MG63 (cell line): ENCODE measurements at places on chromosomes 16 and 17.
A peak's percentile ranks its signal among the peaks of the same experiment; 100 is the strongest.

- no peak for DNase-seq
Observed at GRCh38 chr17:77502626-77503292, 362.0 kb downstream of the SEC14L1 start.

GRCh38 chr17:29041571-29041970 lies 1.4 kb upstream of the PIPOX start:
- no peak for DNase-seq

- peak; percentile 24 for DNase-seq
Observed at GRCh38 chr16:27973678-27974077, 89.8 kb downstream of the GSG1L start.

- no peak for DNase-seq
Observed at GRCh38 chr16:7160093-7160492, 172.6 kb upstream of the RBFOX1 start.

DNA sequence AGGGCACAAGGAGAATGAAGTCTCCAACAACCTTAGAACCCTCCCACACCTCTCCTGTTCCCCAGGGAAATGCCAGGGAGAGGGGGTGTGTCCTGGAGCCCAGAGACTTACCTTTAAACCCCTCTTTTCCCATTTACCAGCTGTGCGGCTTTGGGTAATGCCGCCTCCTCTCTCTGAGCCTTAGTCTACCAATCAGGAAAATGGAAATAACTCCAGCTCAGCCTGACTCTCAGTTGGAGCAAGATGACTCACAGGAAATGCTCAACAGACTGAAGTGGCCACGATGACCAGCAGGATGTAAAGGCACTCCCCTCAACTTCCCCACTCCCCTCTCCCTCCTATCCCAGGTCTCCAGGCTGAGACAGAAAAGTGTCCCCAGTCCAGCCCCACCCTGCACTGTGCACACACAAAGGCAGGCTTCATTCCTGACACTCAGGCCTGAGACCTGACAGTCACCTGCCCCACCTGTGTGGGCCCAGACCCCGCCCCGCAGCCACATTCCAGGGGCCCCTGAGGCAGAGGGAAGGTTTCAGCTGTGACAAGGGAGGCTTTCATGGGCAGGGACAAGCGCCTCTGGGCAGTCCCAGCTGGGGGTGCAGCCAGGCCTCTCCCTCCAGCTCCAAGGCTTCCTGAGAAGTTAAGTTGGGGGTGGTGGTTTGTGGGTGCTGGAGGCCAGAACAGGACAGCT lies 3.0 kb upstream of the KRT15 start:
- DNase-seq: peak; percentile 87

DNA sequence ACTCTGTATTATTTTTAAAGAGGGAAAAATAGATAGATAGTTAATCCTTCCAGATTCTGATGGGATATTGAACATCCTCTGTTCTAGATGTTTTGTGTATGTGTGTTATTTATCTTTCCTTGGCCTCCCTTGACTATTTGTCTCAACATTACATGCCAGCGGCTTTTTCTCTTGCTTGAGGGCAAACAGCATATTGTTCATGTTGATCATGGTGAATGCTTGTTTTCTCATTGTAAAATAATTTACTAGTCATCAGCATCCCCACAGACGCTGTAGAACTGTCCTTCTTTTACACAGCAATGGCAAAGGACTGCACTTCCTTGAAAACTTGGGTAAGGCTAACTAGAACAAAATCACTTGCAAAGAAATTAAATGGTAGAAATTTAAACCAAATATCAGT lies 1376.4 kb upstream of the GOT2 start:
- no peak for DNase-seq

DNA sequence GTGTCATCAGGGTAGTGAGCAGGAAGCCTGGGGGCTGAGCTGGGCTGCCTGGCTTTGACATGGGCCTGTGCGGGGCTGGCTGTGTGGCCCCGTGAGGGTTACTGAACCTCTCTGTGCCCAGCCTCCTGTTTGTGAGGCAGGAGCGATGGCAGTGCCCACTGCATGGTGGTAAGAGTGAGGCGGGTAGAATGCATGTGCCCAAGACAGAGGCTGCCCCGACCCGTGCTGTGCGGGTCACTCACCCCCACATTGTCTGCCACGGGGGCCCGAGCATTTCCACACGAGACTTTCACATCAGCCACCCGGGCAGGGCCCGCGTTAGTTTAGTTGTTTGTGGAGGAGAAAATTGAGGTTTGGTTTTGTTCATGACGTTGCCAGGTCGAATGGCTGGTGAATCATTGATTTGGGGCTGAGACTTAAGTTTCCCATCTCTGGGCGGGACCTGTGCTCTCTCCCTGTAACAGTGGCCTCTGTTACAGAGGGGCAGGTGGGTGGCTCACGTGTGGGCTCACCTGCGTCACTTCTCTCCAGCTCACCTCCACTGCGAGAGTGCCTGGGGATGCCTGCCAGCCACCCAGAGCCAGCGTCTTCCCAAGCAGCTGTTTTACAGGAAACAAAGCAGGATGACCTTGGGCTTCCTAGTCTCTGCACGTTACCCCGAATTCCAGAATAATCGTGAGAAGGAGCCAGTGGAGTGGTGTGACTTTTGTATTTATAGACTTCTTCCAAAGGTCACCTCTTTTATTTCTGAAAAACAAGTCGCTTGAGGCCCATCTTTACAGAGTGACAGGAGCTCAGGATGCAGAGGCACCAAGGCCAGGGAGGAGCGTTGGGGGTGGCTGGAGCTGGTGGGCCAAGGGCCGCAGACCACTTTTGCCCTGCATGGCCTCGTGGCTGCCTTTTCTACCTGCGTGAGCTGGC lies 150.6 kb downstream of the RPTOR start:
- no peak for DNase-seq

- no peak for DNase-seq
Observed at GRCh38 chr17:17887752-17888304, 51.0 kb upstream of the SREBF1 start.

DNA sequence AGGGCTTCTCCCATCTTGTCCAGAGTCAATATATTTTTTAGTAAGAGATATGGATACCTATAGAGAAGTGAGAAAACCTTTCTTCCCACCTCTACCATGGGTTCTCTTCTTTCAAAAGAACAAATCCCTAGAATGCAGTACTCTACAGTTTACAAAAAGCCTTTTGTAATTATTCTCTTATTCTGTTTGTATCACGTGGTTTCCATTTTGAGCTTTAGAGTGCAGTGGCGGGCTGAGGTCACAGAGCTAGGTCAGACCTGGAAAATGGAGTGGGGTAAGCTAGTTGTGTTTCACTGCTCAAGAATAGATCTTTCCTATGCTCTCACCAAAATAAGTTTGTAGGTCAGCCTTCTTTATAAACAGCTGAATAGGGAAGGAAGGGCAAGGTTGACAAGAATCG lies 85.3 kb upstream of the MAF start:
- DNase-seq: no peak

DNA sequence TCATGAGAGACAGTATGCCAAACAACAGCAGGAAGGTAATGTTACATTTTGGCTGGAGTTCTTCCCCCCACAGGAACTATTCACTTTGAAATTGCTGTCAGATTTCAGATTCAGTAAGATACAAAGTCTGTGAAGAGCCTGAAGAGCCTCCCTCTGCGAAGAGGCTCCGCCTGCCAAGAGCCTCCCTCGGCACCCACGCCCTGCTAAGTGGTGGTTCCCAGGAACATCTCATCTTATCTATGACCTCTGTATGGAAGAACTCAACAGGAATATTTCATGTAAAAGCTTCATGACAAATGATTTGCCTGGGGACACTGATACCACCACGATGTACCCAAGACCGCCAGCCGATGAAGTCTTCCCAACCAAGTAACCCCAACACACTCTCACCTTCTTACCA lies 3.2 kb downstream of the ZC3H7A start:
- no peak for DNase-seq

DNA sequence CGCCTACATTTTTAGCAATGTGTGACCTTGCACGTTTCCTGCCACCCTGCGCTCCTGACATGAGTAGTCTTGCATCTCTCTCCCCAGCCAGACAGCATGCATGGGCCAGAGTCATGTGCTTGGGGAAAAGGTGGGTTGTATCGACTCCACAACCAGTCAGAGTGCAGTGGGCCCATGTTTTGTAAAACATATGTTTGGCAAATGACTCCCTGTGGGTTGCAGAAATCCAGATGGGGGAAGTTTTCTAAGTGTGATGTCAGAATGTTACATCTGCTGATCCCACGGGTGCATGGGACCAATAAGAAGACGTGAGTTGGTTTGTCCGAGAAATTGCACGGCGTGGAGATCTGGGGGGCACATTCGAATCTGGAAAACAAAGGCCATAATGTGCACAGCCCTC lies 147.1 kb downstream of the FOXL1 start:
- no peak for DNase-seq

- no peak for DNase-seq
Observed at GRCh38 chr16:85649411-85650134, 36.5 kb downstream of the GSE1 start.

GRCh38 chr16:86971251-86971650 lies 345.9 kb downstream of the C16orf95 start:
- DNase-seq: no peak

DNA sequence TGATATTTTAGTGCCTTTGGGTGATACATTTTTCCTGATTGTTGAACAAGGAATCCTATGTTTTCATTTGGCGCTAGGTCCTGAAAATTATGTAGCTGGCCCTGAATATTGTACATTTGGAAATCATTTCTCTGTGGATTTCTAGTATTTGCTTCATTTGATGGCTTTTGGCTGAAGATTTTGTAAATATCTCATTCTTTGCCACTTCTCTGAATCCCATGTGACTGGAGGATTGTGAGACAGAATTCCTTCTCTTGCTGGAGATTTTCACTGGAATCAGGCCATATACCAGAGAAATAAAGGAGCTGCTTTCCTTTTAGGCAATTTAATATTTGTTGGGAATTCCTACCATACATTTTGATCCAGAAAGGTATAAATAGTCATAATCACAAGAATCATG lies 8.6 kb downstream of the KRT28 start:
- DNase-seq: no peak

DNA sequence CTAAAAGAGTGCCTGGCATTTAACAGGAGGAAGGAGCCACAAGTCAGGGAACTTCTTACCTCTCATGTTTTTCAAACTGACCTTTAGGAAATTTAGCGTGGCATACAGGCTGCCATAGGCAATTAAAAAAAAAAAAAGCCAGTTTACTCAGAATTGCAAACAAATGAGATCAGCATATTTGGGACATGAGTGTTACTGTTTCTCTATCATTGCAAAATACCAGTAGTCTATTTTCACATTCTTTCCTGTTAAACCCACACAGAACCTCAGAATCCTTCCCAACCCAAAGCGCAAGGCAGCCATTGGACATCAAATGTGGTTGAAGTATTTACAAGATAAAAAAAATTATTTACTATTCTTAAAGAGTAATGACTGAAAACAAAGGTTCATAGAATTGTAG lies 366.4 kb upstream of the DYNLRB2 start:
- DNase-seq: no peak

DNA sequence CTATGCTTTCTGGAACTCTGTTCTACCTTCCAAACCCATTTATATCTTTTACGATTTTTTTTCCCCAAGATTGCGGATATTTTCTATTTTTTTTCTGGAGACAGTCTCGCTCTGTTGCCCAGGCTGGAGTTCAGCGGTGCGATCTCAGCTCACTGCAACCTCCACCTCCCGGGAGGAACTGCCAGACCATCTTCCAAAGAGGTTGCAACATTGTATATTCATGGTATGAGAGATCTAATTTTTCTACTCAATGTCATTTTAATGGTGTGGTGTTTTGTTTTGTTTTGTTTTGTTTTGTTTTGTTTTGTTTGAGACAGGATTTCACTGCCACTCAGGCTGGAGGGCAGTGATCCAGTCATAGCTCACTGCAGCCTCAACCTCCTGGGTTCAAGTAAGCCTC lies 8.5 kb upstream of the BMERB1 start:
- DNase-seq: no peak

DNA sequence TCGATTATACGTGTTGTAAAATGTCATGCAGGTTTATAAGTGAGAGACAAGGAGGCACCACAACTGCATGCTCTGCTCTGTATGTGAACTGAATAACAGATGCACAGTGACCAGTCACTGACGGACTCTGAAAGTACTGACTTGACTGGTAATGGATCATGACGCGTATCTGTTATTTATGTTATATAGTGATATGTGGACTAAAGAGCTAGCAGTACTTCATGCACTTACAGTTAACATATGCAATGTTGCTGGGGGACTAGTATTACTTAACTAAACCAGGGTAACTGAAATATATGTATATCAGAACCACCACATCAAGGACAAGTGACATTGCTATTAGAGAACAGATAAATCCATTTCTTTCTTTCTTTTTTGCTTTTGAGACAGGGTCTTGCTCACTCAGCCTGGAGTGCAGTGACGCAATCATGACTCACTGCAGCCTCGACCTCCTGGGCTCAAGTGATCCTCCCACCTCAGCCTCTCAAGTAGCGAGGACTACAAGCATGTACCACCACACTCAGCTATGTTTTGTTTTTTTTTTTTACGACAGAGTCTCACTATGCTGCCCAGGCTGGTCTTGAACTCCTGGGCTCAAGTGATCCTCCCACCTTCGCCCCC lies 17.2 kb downstream of the COIL start:
- peak; percentile 32 for DNase-seq

DNA sequence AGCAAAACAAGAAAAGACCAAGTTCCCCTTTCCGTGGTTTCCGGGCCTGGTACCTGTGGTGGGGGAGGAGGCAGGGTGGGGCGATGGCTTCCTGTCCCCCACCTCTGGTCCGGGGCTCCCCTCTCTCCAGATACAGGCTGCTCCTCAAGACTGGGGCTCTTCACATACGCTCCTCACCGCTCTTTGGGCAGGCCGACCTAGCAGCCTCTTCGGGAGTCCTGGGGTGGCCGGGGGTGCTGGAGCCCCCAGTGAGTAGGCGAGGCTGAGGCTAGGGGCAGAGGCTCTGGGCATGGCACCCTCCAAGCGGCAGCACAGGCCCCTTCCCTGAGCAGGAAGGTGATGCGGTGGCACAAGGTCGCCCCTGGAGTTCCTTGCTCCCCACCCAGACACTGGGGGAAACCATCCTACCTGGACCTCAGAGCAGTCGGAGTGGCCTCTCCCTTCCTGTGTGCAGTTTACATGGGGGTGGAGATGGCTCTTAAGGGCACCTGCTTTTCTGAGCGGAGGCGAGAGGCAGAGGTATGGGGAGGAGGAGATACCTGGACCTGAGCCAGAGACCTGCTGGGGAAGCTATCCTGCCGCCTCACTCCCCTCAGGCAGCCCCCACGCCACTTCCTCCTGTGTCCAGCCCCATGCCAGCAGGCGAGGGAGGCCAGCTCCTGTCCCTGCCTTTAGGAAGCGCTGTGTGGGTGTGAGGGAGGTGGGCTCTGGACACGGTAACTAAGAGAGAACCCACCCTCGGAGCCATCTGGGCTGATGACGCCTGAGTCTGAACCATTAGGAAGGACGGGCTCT lies 891 bp downstream of the CORO1A start:
- DNase-seq: no peak

DNA sequence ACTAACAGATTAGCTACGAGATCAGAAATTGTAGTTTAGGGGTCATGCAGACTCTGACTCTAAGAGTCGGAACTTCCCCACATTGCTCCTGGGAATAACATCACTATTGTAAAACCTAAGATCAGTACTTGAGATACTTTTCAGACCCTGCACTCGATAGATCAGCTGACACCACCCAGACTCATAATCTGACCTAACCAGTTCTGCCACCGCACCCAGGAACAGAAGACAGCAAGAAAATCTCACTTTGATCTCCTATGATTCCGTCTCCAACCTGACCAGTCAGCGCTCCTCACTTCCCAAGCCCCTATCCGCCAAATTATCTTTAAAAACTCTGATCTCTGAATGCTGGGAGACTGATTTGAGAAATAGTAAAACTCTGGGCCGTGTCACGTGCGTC lies 27.2 kb upstream of the ASGR2 start:
- DNase-seq: no peak

GRCh38 chr16:27264151-27264550 lies 4.4 kb downstream of the NSMCE1 start:
- DNase-seq: peak; percentile 66

- peak; percentile 98 for DNase-seq
Observed at GRCh38 chr17:77778636-77779489, 179.6 kb upstream of the TNRC6C start.
